ENCODE measurements at places on chromosomes 7 and 10.

DNA sequence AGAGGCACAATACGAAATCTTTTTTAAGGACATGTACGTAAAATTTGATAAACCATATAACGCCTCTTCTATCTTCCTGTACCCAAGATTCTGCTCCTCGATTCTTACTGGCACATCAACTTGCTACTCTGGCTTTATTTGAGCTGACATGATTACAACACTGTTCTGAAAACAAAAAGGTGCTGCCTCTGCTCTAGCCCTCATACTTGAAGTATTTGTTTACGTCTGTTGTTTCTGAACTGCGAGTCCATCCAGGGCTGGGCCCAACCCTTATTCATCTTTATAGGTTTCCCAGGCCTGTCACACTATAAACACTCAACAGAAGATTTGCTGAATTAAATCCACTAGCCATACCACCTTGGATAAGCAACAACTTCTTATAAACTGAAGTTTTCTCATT is 96.2 kb upstream of the SVIL start:
- no peak for DNase-seq

DNA sequence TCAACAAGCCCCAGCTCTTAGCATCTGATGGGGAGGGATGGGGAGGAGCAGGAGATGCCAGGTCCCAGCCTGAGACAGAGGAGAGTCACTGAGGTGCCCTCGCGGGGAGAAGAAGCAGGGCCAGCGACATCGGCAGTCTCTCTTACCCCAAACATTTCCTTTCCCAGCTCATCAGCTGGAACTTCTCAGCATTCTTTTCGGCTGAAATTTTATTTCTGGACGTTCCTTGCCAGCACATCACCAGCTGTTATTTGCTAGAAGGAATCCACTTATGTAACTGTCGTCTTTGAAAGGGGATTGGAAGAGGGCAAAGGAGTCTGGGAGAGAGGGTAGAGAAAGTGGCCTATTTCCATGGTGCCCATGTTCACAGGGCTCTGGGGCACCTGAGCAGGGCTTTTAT is 101.0 kb upstream of the SHH start:
- DNase-seq, result peak; percentile 10

DNA sequence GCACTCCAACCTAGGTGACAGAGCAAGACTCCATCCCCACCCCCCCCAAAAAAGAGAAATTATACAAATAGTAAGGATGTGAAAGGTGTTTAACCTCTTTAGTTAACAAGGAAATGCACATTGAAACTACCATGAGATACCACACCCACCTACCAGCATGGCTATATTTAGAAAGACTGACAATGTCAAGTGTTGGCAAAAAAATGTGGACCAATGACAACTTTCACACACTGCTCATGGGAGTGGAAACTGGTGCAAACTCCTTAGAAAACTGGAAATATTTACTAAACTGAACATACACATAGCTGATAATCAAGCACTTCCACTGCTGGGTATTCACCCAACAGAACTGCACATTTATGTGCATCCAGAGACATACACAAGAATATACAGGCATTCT is 23.3 kb upstream of the NRF1 start:
- DNase-seq, result no peak

GRCh38 chr7:43725251-43725650 is 4.1 kb downstream of the COA1 start:
- DNase-seq, result no peak

DNA sequence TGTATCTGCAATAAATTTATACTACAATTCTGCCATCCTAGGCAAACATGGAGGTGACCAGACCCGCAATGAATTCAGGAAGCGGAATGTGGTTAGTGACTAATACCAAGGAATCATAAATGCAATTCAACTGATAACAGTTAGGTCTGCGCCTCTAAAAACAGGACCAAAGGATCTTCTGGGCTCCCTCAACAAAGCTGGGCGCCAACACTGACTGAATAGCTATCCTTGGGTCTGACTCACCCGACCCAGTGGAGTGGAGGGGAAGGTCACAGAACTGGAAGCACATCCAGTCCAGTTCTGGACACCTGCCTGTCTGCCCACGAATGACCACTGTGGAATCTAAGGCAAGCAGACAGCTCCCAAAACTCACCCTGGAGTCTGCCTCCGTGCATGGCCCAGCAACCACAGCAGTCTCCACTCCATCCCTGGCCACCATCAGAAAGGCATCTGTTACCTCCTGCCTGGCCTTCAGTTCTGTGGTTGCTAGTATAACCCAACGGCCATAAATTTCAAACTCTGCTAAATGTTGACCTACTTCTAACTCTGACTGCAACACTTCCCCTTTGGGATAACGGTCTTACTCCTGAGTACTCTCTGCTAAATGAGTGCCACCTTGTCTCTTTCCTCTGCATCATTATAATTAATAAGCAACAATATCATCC is 43.0 kb upstream of the DLX6 start:
- DNase-seq, result no peak

GRCh38 chr10:51501396-51501795 is 198.0 kb downstream of the CSTF2T start:
- no peak for DNase-seq

- DNase-seq, result no peak
These were observed 147.4 kb downstream of the CXCL12 start for GRCh38 chr10:44237364-44238049.

- no peak for DNase-seq
These were observed 387.8 kb downstream of the GRID1 start for GRCh38 chr10:85978566-85979358.

DNA sequence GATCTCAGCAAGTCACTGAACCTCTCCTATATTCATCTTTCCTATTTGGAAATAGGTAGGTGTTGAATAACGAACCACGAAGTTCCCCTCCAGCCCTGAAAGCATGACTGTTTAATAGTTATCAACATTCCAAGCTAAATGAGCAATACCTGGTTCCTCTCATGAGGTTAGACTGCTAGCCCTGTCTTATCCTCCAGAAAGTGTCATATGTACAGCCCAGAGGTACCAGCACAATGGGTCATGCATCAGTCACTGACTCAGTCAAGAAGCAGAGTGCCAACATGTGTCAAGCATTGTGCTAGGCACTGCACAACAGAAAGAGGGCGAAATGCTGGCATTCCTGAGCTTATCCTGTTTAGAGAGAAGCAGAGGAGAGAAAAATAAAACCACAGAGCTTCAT is 70.0 kb downstream of the AMPH start:
- no peak for DNase-seq

GRCh38 chr7:96989241-96989858 is 16.0 kb upstream of the DLX6 start:
- no peak for DNase-seq

- no peak for DNase-seq
These were observed 107.0 kb downstream of the ELFN1 start for GRCh38 chr7:1777122-1777521.

DNA sequence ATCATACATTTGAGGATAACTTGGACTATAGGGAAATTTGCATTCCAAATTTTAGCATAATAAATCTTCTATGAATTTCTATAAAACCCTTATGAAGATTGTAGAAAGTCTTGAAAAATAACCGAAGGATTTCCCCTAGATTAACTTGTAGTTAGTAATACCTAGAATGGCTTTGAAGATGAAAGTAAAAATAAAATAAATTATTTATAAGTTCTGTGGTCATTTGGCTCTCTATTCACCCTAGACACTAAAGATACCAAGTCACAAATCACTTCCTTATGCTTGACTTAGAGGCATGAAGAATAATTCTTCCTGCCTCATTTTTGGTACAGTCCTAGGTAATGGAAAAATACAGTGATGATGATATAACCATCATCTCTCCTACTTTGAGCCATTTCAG is 79.3 kb downstream of the CSTF2T start:
- no peak for DNase-seq

DNA sequence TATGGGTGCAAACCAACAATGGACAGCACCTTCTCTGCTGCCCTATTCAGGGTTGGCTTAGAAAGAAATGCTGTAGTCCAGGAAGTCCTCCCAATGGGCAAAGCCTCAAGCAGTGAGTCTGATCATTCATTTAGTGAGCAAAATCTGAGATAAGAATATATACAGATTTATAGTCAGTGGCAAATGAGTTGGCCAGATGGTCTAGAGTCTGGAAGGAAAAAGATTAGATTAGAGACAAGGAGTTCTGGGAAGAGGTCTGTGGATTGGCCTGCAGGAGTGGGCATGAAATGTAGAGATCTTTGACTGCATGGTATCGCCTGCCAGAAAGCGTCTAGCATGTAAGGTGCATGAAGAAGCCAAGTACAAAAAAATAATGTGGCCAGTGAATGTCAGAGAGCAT is 201.9 kb upstream of the PTER start:
- DNase-seq, result no peak

GRCh38 chr10:9860045-9860444 is 1157.6 kb upstream of the CELF2 start:
- DNase-seq, result no peak

DNA sequence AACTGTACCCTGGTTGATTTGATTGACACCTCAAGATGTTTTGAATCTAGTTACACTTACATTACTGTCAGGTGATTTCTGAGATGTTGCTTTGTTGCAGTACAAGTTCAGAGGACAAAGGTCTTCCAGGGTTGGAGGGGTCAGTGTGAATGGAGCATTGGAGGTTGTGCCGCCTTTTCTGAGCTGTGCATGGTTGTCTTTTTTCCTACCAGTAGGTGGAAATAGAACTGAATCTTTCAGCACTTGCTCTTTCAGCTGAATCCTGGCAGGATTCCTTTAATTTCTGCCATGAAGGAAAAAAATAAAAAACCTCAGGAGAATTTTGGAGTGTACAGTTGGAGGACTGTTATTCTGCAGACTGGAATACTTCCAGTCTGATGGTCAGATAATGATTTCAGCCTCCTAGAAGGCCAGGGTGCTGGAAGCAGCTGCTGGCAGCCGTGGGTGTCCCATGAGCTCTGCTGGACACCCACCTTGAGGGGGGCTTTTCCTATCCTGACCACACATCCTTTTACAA is 82.7 kb downstream of the PLCE1 start:
- peak; percentile 30 for DNase-seq

DNA sequence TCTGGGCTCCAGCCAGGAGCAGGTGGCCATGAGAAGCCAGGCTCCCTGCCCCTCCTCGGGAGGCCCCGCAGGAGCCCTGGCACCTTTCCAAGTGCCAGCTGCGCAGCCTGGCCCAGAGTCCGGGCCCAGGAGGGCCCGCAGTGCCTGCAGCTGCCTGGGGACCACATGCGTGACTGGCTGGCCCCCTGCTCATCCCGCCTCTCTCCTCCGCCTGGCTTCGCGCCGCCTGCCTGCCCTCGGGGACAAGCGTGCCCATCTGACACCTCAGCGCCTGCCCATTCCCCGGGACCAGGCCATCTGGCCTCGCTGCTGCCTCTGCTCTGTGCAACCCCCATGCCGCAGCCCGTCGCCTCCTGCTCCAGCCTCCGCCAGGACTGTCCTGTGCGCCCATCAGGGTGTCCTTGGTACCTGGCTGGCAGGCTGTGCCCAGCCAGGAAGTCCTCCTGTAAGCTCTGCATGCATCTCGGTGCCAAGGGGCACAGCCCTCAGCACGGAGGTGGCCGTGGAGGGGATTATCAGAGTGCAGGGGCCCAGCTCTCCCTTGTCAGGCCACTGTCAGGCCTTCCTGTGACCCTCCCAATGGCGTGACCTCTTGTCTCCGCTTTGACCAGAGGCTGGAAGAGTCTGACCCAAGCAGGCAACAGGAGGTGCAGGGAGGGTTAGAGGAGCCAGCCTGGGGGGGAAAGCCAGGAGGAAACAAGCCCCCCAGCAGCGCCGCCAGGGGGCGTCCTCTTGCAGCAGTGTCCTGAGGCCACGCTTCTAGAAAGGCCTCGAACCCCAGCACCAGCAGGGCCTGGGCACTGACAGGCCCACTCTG is 50.5 kb downstream of the TMEM209 start:
- no peak for DNase-seq

GRCh38 chr7:54831644-54832095 is 72.7 kb upstream of the SEC61G start:
- no peak for DNase-seq

DNA sequence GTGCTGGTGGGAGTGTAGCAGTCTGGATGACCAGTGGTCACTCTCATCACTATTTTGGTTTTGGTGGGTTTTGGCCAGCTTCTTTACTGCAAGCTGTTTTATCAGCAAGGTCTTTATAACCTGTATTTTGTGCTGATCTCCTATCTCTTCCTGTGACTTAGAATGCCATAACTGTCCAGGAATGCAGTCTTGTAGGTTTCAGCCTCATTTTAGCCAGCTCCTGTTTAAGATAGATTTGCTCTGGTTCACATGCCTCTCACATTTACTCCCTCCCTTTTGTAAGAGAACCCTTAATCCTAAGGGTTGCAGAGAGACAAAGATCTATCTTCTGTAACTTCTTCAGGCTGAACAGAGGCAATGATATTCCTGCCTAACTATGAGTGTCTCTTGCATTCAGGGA is 51.2 kb upstream of the INHBA start:
- no peak for DNase-seq

DNA sequence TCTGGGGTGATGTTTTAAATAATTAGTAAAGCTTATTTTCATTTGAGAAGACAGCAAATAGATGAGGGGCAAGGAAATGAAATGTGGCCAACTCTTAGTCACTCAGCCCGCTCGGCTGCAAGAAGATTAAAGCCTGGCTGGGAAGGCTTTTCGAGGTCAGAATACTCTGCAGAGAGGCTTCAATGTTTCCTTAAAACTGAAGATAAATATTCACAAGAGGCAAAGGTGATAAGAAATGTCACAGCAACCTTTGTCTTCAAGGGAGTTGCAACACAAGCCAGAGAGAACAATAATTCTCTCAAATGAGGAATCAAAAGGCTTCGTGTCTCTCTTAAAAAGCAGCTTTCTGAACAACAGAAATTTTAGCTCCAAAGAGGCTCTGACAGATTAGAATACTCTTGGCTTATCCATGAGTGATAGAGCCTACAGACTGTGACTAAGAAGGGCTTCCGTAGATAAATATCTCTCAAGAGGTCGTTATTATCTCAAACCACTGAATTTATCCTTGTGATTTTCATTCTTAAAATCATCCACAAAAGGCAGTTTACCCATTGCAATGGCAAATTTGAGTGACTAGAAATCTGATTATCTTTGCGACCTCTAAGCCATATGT is 92.5 kb downstream of the KLF6 start:
- no peak for DNase-seq

GRCh38 chr7:17448479-17449423 is 150.3 kb downstream of the AHR start:
- DNase-seq, result peak; percentile 2

DNA sequence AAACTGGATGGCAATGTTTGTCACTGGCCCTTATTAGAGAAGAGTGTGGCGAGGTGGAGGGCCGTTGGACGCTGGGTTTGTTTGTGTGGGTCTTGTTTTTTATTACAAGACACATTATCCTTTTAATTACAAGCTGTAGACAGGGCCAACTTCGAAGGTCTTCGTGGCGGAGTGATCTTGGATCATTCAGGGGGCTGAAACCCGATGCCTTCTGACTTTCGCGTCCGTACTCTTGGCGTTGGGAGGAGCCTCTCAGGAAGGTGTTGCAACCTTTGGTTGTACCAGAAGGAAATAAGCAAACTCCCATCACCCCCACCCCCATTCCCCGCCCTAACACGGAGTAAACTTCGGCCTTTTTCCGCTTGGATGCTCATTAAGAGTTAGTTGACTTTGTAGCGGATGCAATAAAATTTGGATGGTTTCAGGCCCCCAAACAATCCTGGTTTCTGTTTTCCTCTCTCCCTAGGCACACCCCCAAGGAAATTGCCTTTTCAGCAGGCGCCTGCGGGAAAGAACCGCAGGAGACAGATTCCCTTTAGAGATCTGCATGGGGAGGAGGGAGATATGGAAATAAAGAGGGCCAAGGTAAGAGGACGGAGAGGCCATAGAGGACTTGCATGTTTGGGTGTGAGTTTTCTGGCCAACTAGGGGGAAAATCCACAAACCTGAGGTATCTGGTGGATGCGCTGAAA is 294.5 kb upstream of the NFE2L3 start:
- DNase-seq, result no peak

GRCh38 chr7:33964417-33965182 is 59.3 kb downstream of the BMPER start:
- DNase-seq, result no peak

- no peak for DNase-seq
These were observed 169.2 kb downstream of the HGF start for GRCh38 chr7:81600608-81601007.
